ENCODE measurements at places on chromosomes 1 and 21. TPM values are rescaled to one million over a fixed set of nuclear protein-coding genes. Genes with fewer than 3 reads are reported as not detected.

The CCDC185 gene
- not detected for total RNA-seq

The TMOD4 gene
- total RNA-seq, result 2.3 TPM

The TFF1 gene
- total RNA-seq, result not detected

The CHD5 gene
- total RNA-seq, result 0.53 TPM

The CSRP1 gene
- total RNA-seq, result 719 TPM

The KCTD3 gene
- 93.6 TPM for total RNA-seq

The DNAJC28 gene
- total RNA-seq, result 2.7 TPM

The C4BPA gene
- 0.95 TPM for total RNA-seq

The KRTAP19-3 gene
- total RNA-seq, result not detected

The SRM gene
- 9.0 TPM for total RNA-seq

The RAP1GAP gene
- 4.0 TPM for total RNA-seq
